ENCODE measurements at places on chromosomes 4 and X.
A peak's percentile ranks its signal among the peaks of the same experiment; 100 is the strongest.

DNA sequence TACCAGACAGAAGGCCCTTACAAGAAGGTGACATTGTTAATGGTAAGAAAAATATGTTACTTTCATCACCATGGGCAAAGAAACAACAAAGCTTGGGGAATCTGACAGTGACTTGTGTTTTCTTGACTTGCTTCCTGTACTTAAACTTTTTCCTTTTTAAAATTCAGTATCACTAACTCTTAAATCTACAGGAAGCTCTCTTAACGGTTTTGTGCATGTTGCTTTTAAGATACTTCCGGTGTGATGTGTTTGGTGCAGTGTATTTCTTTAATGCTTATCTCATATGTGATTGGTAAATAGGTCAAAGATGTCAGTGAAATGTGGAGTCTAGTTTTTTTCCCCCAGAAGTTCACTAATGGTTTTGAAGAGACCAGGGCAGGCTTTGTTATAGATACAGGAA lies 45.2 kb downstream of the ADH5 start:
- no peak for DNase-seq

- no peak for DNase-seq
Observed at GRCh38 chrX:24682739-24683432, 10.8 kb upstream of the POLA1 start.

DNA sequence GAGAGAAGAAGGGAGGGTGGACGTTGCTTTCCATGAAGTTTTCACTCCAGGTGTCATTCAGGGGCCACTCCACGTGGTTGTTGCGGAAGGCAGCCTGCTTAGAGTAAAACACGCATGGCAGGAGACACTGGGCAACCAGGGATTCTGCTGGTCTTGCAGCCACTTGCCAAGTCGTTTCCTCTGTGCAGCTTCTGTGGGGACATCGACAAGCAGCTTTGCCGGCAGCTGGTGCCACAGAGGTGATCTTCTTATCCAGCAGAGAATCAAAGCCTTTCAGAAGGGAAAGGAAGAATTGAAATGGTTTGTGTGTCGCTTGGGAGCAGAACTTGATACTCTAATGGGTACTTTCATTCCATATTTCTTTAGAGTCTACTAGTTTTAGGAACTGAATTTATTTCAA lies 867.1 kb upstream of the TENM3 start:
- no peak for DNase-seq

DNA sequence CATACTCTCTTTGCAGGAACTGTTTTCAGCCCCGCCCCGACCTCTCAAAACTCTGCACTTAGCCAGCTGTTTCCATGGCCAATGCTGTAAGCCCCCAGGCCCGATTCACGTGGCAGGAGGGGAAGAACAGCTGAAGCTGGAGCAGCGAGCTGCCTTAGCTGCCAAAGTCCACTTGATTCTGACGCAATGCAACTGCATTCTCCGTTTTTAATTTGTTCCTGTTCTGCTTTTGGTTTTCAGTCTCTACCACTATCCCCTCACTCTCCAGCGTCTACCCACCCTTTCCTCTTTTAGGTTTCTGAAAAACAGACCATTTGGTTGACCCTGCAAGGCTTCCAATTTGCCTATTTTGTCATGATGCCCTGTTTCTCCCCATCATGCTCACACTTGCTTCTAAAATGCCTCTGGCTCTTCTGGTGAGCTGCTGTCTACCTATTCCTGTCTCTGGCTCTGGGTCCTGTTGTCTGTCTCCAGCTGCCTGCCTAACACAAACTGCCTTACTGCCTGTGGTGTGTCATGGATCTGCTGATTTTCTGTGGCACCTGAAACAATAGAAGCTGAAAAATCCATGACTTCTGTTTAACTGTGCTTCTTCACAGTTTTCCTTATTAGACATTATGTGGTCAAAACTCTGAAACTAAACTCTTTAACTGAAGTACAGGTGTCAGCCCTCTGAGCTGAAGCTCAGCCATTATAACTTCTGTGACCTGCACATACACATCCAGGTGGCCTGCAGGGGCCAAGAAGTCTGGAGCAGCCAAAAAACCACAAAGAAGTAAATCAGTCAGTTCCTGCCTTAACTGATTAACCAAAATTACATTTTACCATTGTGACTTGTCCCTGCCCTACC lies 160.5 kb upstream of the AGTR2 start:
- DNase-seq, result peak; percentile 79

- DNase-seq, result no peak
Observed at GRCh38 chrX:21700275-21700674, 42.1 kb upstream of the KLHL34 start.

- DNase-seq, result peak; percentile 97
Observed at GRCh38 chrX:1468250-1468772, 15.6 kb upstream of the ASMTL start.

GRCh38 chrX:40433160-40433559 lies 147.6 kb upstream of the ATP6AP2 start:
- no peak for DNase-seq

- peak; percentile 61 for DNase-seq
Observed at GRCh38 chr4:1249731-1250526, 999 bp upstream of the CTBP1 start.

GRCh38 chrX:129086802-129087201 lies 436.5 kb downstream of the SMARCA1 start:
- no peak for DNase-seq

GRCh38 chr4:112859456-112860184 lies 189.8 kb upstream of the ANK2 start:
- DNase-seq, result no peak

DNA sequence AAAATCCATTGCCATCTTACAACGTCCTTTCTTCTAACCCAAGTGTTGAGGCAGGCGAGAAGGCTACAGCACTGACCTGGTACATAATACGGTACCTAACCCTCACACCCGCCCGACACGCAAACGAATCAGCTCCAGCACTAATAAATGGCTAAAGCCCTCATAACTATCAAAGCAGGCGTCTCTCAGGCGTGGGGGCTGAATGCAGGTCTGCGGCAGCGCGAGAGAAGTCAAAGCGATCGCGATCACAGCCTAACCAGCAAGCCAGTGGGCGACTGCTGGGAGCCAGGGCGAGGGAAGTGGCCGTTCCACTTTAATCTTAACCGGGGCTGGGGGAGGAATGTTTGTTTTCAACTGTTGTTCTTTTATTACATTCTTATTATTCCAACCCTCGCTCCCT lies 1.5 kb downstream of the CDX4 start:
- DNase-seq, result no peak

DNA sequence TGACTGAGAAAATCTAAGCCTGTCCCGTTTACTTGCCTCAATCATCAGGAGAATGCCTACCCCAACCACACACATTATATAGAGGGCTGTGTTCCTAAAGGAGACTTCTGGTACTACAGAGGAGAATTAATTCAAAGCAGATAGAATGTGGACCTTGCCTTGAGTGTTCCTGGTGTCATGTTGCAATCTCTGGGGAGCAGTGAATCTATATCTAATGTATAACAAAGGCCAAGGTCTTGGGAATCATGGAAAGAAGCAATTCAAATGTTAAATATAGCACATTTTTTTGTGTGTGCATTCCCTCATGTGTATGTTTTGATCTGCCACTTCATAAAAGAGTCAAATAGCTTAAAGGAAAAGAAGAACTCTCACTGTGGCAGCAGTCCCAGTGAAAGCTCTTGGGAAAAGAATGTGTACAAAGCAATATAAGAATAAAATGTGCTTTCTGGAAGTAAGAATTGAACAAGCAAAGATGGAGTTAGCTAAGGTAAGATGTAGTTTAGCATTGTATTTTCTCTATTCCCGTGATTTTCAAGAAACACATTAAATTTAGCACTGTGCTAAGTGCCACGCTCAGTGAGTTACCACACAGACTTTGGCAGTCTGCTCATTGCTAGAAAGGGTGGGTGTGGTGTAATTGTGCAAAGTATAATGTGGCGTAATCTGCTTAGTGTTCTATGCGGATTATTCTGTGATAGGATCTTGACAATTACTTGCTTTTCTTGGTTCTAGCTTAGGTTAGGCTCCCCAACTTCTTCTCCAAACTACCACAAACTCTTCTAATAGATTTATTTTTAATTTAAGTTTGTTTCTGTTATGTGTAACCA lies 13.7 kb downstream of the ADH6 start:
- no peak for DNase-seq

DNA sequence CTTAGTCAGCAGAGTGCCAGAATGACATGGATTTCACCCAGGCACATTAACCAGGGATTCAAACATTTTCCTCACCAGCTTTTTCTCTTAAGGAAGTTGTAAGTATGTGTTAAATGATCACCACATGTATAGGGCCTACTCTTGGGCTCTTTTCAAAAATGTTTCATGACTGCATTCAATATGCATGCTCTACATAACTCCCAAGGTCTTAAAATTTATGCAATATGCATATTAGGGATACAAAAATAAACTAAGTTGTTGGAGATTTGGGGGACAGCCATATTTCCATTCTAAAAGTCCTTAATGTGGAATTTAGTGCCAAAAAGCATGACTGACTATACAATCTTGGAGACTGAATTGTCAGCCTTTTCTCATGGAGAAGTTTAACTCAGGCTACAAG lies 25.0 kb upstream of the TRPC5OS start:
- no peak for DNase-seq

- DNase-seq, result no peak
Observed at GRCh38 chr4:7171191-7171900, 21.0 kb upstream of the SORCS2 start.

DNA sequence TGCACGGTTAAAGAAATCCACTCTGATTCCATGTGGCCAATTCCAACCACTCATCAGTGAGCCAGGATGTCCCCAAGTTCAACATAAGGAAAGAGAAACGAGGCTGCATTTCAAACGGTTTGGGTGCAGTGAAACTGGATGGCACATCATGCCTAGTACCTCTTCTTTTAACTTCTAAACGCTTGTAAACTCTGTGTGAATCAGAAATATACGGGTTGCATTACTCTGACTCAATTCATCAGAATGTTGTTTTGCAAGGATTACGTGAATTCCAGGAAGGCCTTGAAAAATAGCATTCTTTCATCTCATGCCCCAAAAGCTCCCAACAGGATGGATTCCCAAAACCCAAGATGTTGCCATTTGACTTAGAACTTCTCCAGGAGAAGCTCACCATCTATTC lies 270.4 kb downstream of the LDB2 start:
- DNase-seq, result no peak

DNA sequence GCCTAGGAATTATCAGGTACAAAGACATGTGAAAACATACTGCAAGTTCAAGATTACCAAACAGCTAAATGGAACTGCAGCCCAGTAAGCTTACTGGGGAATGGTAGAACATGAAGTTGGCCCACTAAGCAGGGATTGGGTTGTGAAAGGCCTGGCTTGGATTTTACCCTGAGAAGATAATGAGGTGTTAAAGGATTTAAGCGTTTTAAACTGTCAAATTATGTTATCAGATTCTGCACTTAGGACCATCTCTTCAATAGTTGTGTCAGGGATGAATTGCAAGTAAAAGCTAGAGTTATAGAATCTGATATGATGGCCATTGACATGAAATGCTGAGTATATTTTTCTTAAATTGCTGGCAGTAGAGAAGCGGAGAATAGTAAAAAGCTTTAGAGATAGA lies 225.7 kb downstream of the GRID2 start:
- no peak for DNase-seq

GRCh38 chrX:40434947-40435346 lies 145.8 kb upstream of the ATP6AP2 start:
- peak; percentile 76 for DNase-seq

DNA sequence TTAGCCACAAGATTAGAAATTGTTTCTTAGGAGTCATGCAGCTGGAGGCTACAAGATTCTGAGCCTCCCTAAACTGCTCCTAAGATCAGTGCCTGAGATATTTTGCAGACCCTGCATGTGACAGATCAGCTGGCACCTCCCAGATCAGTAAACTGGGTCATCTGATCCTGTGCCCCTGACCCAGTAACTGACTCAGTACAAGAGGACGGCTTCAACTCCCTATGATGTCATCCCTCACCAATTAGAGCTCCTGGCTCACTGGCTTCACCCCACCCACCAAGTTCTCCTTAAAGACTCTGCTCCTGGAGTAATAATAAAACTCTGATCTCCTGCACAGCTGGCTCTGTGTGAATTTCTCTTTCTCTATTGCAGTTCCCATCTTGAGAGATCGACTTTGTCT lies 45.4 kb upstream of the PNPLA4 start:
- no peak for DNase-seq

GRCh38 chr4:13089659-13089998 lies 394.5 kb downstream of the RAB28 start:
- no peak for DNase-seq

DNA sequence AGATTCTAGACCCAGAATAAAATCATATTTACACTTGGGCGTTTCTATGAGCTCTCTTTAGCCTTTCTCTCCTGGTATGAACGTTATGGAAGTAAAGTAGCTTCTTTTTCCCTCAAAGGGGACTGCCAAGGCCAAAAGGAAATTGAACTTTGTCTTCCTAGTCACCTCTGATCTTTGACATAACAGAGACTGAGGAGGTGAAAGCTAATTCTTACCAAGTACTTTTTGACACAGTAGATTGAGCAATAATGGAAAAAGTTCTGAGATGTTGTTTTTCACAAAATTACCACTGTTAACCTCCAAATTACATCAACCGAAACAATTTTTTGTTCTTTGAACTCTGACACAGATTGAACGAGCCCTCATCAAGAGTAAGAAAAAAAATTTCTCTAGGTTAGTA lies 318.4 kb downstream of the TEX13A start:
- no peak for DNase-seq

DNA sequence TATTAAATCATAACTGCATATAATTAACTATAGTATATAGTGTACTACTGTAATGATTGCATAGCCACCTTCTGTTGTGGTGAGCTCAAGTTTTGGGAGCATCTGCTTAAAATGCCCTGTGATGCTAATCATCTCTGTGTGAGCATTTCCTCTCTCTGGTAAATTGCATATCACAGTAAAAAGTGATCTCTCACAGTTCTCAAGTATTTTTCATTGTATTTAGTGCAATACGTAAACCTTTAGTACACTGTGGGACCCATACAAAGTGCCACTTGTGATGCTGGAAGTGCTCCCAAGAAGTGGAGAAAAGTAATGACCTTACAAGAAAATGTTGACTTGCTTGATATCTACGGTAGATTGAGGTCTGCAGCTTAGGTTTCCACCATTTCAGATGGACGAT lies 82.0 kb downstream of the WWC2 start:
- no peak for DNase-seq

DNA sequence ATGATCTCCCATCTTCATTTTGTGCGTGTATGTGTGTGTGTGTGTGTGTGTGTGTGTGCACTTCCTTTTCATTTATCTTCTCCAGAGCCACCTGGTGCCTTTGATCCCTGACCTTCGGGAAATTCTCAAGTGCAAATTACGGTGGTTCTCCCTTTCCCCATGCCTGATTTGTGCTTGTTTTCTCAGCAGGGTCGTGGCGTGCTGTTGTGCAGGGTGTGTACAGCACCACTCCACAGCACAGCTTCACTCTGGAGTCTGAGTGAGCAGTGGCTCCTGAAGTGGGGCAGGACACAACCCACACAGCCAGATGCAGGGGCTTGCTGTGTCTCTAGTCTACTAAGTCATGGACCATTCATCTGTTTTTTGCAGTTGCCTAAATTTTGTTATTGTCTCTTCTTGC lies 114.2 kb upstream of the TBC1D9 start:
- no peak for DNase-seq

GRCh38 chrX:17842769-17843525 lies 18.2 kb downstream of the RAI2 start:
- no peak for DNase-seq
